ENCODE measurements at places on chromosomes 16 and 17. TPM values are rescaled to one million over a fixed set of nuclear protein-coding genes. Genes with fewer than 3 reads are reported as not detected.

GRCh38 chr17:68706356-68706920 lies 105.3 kb upstream of the FAM20A start:
- H3K27ac ChIP-seq = no peak overlapping the region
- H3K36me3 ChIP-seq = no peaks in the 10 kb centered on the region
- no peaks in the 10 kb centered on the region for H3K27me3 ChIP-seq
- DNase-seq = no peak
- no peak overlapping the region for H3K4me3 ChIP-seq
- no peaks in the 10 kb centered on the region for H3K4me1 ChIP-seq

- no peaks in the 10 kb centered on the region for H3K27me3 ChIP-seq
- no peaks in the 10 kb centered on the region for H3K36me3 ChIP-seq
- H3K4me3 ChIP-seq = peak overlapping the region; percentile 22
- peaks cover 57% of the 10 kb centered on the region for H3K4me1 ChIP-seq
- peak overlapping the region; percentile 83 for H3K27ac ChIP-seq
- DNase-seq = peak; percentile 77
Observed at GRCh38 chr16:27242868-27243590, 25.5 kb downstream of the NSMCE1 start.

DNA sequence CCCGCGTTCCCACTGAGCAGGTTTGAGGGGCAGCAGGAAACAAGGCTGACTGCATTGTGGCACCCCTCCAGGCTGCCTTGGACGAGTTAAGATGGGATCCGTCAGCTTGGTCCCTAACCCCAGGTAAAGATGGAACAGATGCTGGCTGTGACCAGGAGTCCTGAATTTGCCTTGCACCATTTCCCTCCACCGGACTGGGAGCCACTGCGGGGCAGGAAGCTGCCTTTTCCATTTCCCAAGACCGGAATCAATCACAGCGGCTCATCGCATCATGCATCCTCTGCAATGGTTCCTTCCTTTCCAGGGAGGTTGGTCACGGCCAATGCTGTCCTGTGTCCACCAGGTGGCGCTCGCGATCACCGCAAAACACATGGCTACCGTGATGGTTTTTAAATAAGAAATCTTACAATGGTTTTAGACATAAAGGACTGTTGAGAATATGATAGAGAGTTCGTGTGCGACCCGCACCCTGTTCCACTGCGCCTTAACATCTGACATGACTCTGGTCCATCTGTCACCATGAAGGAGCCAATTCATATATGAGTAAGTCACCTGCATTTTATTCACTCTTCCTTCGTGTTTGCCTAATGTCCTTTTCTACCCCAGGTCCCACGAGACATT lies 6.8 kb upstream of the MEAK7 start:
- no peaks in the 10 kb centered on the region for H3K27me3 ChIP-seq
- H3K36me3 ChIP-seq = no peaks in the 10 kb centered on the region
- peaks cover 3% of the 10 kb centered on the region for H3K4me1 ChIP-seq
- no peak overlapping the region for H3K27ac ChIP-seq

- peaks cover 17% of the 10 kb centered on the region for H3K4me1 ChIP-seq
- H3K36me3 ChIP-seq = peaks cover 78% of the 10 kb centered on the region
- no peak for DNase-seq
- peak overlapping the region; percentile 3 for H3K27ac ChIP-seq
- H3K27me3 ChIP-seq = no peaks in the 10 kb centered on the region
Observed at GRCh38 chr17:17181666-17182597, 24.2 kb downstream of the PLD6 start.

- H3K27ac ChIP-seq = peak overlapping the region; percentile 49
- no peak for DNase-seq
- no peaks in the 10 kb centered on the region for H3K27me3 ChIP-seq
- peaks cover 33% of the 10 kb centered on the region for H3K4me1 ChIP-seq
- no peak overlapping the region for H3K4me3 ChIP-seq
- peaks cover 37% of the 10 kb centered on the region for H3K36me3 ChIP-seq
Observed at GRCh38 chr17:68441070-68441770, 16.1 kb downstream of the WIPI1 start.

DNA sequence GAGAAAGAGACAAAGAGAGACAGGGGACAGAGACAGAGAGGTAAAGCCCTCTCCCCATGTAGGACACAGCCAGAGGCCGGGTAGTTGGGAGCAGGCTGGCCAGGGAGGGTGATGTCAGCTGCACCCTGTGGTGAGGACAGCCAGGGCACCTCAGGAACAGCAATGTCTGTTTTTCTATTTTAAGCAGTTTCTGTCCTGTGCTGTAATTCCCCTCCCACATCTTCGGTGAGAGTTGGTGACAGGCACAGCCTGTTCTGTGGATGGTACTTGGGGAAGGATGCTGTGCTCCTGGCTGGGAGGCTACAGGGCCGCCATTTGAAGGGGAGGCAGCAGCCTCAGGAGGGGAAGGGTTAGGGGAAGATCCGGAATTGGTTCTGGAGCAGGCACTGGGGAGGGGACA lies 163.5 kb downstream of the SDK2 start:
- no peak overlapping the region for H3K4me3 ChIP-seq

- H3K27ac ChIP-seq = no peak overlapping the region
- no peak for DNase-seq
- H3K4me3 ChIP-seq = no peak overlapping the region
- no peaks in the 10 kb centered on the region for H3K4me1 ChIP-seq
- H3K27me3 ChIP-seq = no peaks in the 10 kb centered on the region
- peaks cover 18% of the 10 kb centered on the region for H3K36me3 ChIP-seq
Observed at GRCh38 chr16:72956124-72957064, 91.5 kb downstream of the ZFHX3 start.

DNA sequence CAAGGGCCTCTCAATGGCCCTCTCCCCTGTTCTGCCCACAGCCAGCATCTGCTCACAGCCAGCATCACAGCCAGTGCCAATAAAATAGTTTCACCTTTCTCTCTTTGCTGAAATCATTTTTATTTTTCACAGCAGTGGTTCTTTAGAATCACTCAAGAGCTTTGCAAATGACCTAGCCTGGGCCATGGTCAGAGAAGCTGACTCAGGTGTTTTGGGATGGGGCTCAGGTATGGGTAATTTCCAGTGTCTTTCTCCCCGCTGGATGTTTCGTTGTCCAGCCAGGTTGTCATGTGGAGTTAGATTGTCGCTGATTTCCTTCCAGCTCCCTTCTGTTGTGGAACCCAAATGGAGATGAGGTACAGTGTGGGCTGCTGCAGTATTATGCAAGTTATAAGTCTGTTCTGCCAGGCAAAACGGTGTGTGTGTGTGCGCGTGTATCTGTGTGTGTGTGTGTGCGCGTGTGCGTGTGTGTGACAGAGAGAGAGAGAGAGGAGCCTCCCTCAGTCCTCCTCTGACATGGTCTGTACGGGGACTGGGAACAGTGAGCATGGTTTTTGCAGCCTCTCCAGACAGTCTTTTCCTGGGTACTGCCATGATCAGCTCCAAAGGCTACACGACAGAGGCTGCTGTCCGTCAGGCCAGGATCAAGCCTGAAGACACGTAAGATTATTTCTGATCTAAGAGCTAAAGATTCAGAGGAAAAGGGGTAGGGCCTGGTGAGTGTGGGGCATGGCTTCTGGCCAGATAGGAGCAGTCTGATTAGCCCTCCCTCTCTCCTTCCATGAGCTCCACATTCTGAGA lies 1.4 kb upstream of the PMP22 start:
- no peaks in the 10 kb centered on the region for H3K27me3 ChIP-seq
- H3K4me1 ChIP-seq = peaks cover 13% of the 10 kb centered on the region
- H3K4me3 ChIP-seq = no peak overlapping the region
- H3K27ac ChIP-seq = no peak overlapping the region

DNA sequence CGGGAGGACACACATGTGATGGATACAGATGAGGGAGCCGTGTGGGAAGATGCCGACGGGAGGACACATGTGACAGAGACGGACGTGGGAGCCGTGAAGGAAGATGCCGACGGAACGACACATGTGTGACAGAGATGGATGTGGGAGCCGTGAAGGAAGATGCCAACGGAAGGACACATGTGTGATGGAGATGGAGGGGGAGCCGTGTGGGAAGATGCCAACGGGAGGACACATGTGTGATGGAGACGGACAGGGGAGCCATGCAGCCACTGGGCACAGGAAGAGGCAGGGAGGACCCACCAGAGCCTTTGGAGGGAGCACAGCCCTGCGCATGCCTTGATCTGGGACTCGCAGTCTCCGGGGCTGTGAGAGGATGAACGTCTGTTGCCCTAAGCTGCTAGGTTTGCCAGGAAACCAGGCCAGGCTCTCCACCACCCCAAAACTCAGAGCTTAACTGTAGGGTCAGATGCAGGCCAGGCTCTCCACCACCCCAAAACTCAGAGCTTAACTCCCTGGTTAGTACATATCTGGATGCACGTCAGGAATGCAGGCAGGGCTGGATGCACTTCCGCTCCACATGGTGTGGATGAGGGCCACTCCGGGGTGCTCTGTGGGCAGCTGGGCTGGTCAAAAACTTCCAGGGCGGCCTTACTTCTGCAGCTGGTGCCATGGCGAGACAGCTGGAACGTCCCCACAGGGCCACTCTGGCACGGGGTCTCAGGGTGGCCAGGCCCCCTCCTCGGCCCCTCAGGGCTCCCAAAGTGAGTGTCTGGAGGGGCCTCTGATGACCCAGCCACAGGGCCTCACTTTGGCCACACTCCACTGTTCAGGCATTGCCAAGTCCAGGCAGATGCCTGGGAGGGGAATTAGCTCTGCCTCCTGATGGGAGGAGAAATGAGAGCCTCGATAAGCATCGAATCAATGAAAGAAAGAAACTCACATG lies 47.7 kb upstream of the ZNF469 start:
- H3K4me3 ChIP-seq = no peak overlapping the region
- H3K27ac ChIP-seq = no peak overlapping the region
- no peaks in the 10 kb centered on the region for H3K27me3 ChIP-seq
- H3K4me1 ChIP-seq = no peaks in the 10 kb centered on the region
- no peaks in the 10 kb centered on the region for H3K36me3 ChIP-seq

DNA sequence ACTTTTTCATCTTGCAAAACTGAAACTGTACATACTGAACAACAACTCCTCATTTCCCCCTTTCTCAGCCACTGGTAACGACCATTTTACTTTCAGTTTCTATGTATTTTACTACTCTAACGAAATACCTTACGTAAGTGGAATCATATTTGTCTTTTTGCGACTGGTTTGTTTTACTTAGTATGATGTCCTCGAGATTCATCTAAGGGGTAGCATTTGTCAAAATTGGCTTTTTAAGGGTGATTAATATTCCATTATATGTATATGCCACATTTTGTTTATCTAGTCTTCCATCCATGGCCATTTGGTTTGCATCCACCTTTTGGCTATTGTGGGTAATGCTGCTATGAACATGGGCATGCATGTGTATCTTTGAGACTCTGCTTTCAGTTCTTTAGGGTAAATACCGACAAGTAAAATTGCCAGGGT lies 10.4 kb downstream of the KPNB1 start:
- no peak for DNase-seq
- peak overlapping the region; percentile 53 for H3K27ac ChIP-seq
- peaks cover 100% of the 10 kb centered on the region for H3K36me3 ChIP-seq
- H3K4me1 ChIP-seq = peaks cover 8% of the 10 kb centered on the region

DNA sequence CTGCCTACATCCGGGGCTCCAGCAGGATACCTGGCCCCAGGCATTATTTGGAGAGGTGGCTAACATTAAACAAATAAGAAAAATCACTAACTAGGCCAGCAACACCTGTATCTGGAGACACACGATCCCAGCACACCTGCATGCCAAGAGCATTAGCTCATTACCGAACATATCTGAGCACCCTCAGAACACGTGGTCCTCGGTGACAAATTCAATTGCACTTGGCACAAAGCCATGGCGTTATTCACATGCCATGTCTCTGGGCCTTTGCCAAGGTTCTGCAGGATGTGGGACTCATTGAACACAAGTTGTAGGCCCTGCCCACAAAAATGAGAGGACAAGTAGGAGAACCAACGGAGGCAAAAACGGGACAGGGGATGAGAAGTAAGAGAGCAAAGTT lies 552.3 kb downstream of the TOX3 start:
- no peaks in the 10 kb centered on the region for H3K27me3 ChIP-seq
- H3K27ac ChIP-seq = peak overlapping the region; percentile 36
- no peaks in the 10 kb centered on the region for H3K36me3 ChIP-seq

DNA sequence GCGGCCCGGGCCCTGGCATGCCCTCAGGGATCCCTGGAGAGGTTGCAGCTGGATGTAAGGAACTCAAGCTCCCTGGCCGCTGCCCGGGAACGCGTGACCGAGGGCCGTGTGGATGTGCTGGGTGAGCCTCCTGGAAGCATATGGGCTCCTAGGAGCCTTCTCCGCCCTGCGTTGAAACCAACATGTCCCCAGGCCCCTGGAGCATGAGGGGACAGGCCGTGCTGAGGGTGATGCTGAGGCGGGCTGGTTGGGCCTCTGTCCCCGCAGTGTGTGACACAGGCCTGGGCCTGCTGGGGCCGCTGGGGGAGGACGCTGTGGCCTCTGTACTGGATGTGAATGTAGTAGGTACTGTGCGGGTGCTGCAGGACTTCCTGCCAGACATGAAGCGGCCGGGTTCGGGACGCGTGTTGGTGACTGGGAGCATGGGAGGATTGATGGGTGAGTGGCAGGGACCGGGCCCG lies 5.7 kb upstream of the HSD17B1 start:
- H3K4me1 ChIP-seq = peaks cover 6% of the 10 kb centered on the region
- no peaks in the 10 kb centered on the region for H3K27me3 ChIP-seq
- H3K36me3 ChIP-seq = peaks cover 12% of the 10 kb centered on the region
- DNase-seq = no peak

GRCh38 chr16:3819746-3820724 lies 60.5 kb downstream of the CREBBP start:
- no peak overlapping the region for H3K4me3 ChIP-seq
- no peak overlapping the region for H3K27ac ChIP-seq
- no peaks in the 10 kb centered on the region for H3K36me3 ChIP-seq

PLEKHG4 gene
- total RNA-seq = 16.2 TPM

SPNS3 gene
- 0.87 TPM for total RNA-seq

GNG13 gene
- not detected for total RNA-seq

OR4D1 gene
- not detected for total RNA-seq

SEPTIN1 gene
- 8.6 TPM for total RNA-seq
